ENCODE measurements at places on chromosomes 13 and 19.

GRCh38 chr19:18477042-18477779 is 39.3 kb upstream of the ISYNA1 start:
- no peak for DNase-seq

DNA sequence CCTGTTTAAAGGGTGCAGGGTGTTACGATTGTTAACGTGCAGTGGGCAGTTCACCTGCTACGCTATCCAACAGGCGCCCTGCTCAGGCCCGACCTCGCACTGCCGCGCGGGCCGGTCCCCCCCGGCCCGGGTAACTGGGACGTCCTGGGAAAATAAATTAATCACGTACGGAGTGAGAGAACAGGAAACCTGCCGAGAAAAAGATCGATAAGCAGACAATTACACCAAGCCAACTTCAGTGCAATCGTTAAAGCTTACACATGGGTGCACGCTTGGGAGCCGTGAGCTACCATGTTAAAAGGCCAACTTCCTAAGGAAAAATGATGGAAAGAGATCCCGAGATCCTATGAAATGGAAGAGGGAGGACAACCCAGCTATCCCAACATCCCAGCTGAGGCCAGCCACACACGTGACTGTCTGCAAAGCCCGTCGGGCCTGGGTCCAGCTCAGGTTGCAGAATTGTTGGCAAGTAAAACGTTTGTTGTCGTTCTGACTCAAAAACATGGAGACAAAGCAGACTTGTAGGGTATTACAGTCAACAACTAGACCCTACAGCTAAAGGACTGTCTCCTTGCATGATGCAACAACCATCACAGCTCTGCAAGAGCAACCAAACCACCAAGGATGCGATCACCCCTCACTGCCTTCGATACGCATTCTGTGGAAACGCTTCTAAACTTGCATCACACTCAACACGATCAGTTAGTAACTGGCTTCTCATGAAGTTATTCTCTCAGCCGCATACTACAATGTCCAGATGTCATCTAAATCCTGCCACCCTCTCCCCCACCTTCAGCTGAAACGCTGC is 741 bp upstream of the TUBGCP3 start:
- DNase-seq = no peak

- no peak for DNase-seq
These were observed 97.4 kb downstream of the CAB39L start for GRCh38 chr13:49346460-49346859.

- no peak for DNase-seq
These were observed 625 bp downstream of the F2RL3 start for GRCh38 chr19:16889366-16889882.

- DNase-seq = peak; percentile 23
These were observed 14.8 kb upstream of the GPI start for GRCh38 chr19:34350161-34350561.

GRCh38 chr19:51029718-51030117 is 3.3 kb upstream of the KLK11 start:
- DNase-seq = no peak

- DNase-seq = peak; percentile 50
These were observed 24.3 kb downstream of the NFILZ start for GRCh38 chr19:8654591-8655339.

GRCh38 chr19:38183251-38183897 is 40.6 kb downstream of the DPF1 start:
- no peak for DNase-seq

GRCh38 chr19:52735734-52736133 is 890 bp upstream of the ZNF611 start:
- peak; percentile 96 for DNase-seq

GRCh38 chr19:51507192-51507591 is 5.6 kb upstream of the SIGLEC12 start:
- DNase-seq = no peak

DNA sequence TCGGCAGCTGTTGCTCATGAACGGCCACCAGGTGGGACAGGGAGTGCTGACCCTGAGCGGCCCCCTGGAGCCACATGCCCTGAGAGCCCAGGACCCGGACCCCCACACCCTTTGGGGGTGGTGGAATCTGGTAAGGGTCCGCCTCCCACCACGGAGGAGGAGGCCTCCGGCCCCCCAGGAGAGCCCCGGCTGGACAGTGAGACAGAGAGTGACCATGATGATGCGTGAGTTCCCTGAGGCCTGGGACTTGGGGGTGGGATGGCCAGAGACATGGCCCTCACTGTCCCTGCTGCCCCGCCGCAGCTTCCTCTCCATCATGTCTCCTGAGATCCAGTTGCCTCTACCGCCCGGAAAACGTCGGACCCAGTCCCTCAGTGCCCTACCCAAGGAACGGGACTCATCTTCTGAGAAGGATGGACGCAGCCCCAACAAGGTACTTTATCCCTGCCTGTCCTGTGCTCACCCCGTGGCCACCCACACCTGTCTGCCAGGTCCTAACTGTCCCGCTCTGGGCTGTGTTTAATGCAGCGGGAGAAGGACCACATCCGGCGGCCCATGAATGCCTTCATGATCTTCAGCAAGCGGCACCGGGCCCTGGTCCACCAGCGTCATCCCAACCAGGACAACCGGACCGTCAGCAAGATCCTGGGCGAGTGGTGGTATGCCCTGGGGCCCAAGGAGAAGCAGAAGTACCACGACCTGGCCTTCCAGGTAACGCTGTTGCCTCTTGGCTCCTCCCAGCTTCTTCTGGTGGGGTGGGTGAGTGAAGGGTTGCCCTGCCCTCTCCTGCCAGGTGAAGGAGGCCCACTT is 14.7 kb upstream of the PRR19 start:
- DNase-seq = no peak

GRCh38 chr19:44282846-44283245 is 22.0 kb downstream of the ZNF235 start:
- DNase-seq = no peak

- DNase-seq = peak; percentile 36
These were observed 611.4 kb downstream of the PCDH9 start for GRCh38 chr13:66618702-66619101.

DNA sequence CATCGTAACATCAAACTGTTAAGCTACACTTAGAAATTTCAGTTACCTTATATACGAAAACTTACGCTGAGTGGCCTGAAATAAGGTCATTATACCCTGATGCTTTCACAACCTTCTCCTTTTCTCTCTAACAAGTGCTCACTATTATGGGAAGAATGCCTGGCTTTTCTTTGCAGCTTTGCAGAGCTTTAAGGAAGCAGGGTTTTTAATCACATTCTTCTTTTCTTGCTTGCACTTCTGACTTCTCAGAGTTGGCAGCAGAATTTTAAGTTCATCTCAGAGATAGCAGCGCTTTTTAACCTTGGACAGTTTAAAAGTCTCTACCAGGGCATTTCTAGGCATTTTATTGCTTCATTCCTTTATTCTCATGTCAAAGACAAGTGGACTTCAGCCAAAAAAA is 285.1 kb downstream of the SPRY2 start:
- DNase-seq = no peak

DNA sequence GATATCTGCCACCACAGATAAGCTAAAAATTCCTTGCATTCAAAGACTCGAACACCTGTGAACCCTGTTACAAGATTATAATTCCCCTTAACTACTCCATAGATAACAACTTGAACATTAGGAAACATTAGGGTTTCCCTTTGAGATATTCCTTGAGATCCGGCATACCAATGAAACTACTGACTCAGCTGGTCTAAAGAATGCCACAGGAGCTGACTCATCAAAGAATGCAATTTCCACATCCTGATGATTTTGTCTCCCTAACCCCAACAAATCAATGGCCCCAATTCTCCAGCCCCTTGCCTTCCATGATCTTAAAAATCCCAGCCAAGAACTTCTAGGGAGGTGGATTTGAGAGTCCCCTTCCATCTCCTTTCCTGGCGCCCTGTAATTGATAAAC is 35.6 kb upstream of the ZNF599 start:
- peak; percentile 65 for DNase-seq

DNA sequence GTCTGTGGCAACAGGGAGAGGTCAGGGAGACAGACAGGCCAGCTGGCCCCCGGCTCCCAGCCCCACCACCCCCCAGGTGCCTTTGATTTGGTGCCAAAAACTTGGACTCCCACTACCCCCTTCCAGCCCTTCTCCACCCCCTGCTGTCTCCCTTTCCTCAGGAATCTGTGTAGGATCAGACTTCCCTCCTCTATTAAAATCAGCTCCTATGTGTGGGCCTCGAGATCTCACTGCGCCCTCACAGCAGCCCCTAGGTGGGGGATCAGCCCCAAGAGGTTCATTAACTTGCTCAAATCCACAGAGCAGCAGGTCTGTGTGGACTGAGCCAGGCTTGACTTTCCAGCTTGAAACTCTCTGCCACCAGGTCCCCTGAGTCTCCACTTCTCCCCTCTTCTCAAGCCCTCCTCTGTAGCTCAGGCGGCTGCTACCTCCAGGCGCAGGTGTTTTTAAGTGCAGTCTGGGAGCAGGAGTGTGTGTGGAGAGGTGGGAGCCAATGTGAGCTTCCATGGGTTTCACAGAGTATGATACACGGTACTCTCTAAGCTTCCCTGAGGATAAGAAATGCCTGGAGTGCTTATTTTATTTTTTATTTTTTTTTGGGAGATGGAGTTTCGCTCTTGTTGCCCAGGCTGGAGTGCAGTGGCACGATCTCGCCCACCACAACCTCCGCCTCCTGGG is 1.7 kb downstream of the GAPDHS start:
- DNase-seq = no peak

GRCh38 chr13:29849071-29849631 is 1.3 kb downstream of the UBL3 start:
- DNase-seq = peak; percentile 49

DNA sequence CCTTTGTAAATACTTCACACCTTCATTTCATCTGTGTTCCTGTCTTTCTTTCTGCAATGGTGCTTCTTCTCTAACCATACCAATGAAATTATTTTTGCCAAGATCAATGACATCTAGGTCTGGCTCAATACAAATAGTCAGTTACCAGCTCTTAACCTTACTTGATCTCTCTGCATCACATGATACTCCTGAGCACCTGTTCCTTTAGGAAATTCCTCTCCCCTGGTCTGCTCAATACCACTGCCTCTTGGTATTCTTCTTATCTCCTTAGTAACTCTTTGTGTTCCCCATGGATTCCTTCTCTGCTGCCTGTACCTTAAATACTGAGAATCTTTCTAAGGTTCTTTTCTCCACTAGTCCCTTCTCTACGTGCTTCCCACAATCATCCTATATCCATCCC is 25.9 kb downstream of the SOHLH2 start:
- no peak for DNase-seq

GRCh38 chr19:6250909-6251308 is 28.9 kb downstream of the MLLT1 start:
- DNase-seq = no peak

DNA sequence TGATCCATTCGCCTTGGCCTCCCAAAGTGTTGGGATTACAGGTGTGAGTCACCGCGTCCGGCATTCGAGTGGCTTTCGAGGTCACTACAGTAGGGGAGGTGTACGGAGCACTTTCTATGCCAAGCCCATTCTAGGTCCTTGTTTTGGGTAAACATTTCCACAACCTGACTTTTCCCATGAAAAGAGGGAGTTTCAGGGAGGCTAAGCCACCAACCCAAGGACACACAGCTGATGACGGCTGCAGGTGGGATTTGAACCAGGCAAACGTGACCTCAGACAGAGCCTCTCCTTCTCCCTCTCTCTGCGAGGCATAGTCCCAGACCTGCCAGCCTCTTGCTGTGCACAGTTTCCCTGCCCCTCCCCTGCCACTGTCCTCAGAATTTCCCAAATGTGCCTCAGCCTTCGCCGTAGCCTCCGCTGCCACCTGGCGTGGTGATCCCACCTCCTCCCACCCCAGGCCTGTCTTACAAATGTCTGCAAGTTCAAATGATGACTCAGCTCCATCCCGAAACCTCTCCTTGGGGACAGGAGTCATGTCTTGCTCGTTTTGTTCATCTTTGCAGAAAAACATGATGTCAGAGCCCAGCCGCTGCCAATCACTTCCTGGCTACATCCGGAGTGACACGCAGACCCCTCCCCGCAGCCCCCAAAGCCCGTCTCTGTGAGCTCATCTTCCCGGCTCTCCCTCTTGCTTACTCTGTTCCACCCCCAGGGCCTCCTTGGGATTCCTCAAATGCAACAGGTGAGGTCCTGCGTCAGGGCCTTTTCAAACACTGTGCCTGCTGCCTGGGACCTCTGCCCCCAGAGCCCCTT is 6.6 kb upstream of the GADD45B start:
- peak; percentile 86 for DNase-seq

- DNase-seq = no peak
These were observed 1.0 kb downstream of the DIRAS1 start for GRCh38 chr19:2719920-2720776.

Measured in kidney tubule cell (primary cell).